Smooth muscle cell of the pulmonary artery (primary cell): ENCODE measurements at places on chromosomes 7 and 10. TPM values are rescaled to one million over a fixed set of nuclear protein-coding genes. Genes with fewer than 3 reads are reported as not detected.

Gene TCF7L2
- total RNA-seq: 3.7 and 6.2 TPM in 2 replicates

Gene PPP1R17
- total RNA-seq: not detected in 2 replicates

Gene NKX1-2
- not detected in 2 replicates for total RNA-seq

Gene ARMC3
- total RNA-seq: not detected in 2 replicates

Gene OR9A2
- 0.13 TPM in 1 of 2 replicates, not detected in the other for total RNA-seq

Gene GPR15LG
- total RNA-seq: not detected in 2 replicates

Gene SEMA4G
- 2.2 and 3.0 TPM in 2 replicates for total RNA-seq

Gene TEX47
- total RNA-seq: not detected in 2 replicates

Gene ZNF117
- 4.9 and 6.4 TPM in 2 replicates for total RNA-seq

Gene SBDS
- 89.3 and 94.0 TPM in 2 replicates for total RNA-seq

Gene VPS26A
- 38.2 and 38.8 TPM in 2 replicates for total RNA-seq

Gene OR2A1
- total RNA-seq: 0.07 and 0.33 TPM in 2 replicates

Gene NME8
- not detected in 2 replicates for total RNA-seq

Gene TAS2R41
- total RNA-seq: not detected in 2 replicates

Gene PTF1A
- not detected in 2 replicates for total RNA-seq

Gene CFAP70
- total RNA-seq: 1.2 TPM in 2 replicates

Gene RNF148
- 0.43 and 0.65 TPM in 2 replicates for total RNA-seq

Gene GPR158
- total RNA-seq: 0.26 and 0.33 TPM in 2 replicates

Gene VIPR2
- 0.07 TPM in 1 of 2 replicates, not detected in the other for total RNA-seq

Gene CHST15
- total RNA-seq: 1.7 and 4.1 TPM in 2 replicates

Gene PARP12
- 18.6 and 19.4 TPM in 2 replicates for total RNA-seq

Gene C7orf33
- total RNA-seq: not detected in 2 replicates

Gene VWDE
- under 0.01 TPM in 1 of 2 replicates, not detected in the other for total RNA-seq
